GM23248 (cell line): ENCODE measurements at places on chromosomes 13 and 19. TPM values are rescaled to one million over a fixed set of nuclear protein-coding genes. Genes with fewer than 3 reads are reported as not detected.

Gene KLHL1
- not detected in 2 replicates for polyA plus RNA-seq

Gene IGFL1
- not detected in 2 replicates for polyA plus RNA-seq

- no peak for DNase-seq
Measured at GRCh38 chr13:84130495-84131114, 248.3 kb upstream of the SLITRK1 start.

DNA sequence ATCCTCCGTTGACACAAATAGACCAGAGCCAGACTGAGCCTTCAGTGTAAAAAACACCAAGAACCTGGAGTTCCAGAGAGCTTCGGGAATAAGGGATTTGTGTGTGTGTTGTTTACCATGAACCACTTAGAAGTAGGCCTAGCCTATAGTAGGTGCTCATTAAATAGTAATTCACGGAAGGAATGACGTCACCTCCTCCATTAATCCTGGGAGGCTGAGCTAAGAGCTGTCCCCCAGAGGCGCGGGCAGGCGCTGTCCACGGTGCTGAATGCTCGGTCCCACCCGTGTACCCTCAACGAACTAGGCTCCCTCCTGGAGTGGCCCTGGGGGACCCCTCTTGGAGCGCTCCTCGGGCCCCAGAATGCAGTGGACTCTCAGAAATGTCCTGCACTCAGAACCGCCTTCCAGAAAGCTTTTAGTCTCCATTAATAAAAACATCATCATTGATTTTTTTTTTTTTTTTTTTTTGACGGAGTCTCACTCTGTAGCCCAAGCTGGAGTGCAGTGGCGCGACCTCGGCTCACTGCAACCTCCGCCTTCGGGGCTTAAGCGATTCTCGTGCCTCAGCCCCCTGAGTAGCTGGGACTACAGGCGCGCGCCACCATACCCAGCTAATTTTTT, 6.5 kb downstream of the UNC13A start:
- DNase-seq = peak; percentile 75

Gene C1QTNF9
- polyA plus RNA-seq = 0.10 TPM in 2 replicates
